ENCODE measurements at places on chromosomes 7 and 10. TPM values are rescaled to one million over a fixed set of nuclear protein-coding genes. Genes with fewer than 3 reads are reported as not detected.

Gene DENND2A
- 6.2 TPM for total RNA-seq

Gene DNAJC1
- 18.2 TPM for total RNA-seq

- H3K4me3 ChIP-seq = no peak overlapping the region
- H3K27ac ChIP-seq = no peak overlapping the region
- no peak for DNase-seq
- H3K36me3 ChIP-seq = no peaks in the 10 kb centered on the region
- H3K27me3 ChIP-seq = peaks cover 20% of the 10 kb centered on the region
Observed at GRCh38 chr7:151982806-151983205, 26.6 kb downstream of the GALNTL5 start.

DNA sequence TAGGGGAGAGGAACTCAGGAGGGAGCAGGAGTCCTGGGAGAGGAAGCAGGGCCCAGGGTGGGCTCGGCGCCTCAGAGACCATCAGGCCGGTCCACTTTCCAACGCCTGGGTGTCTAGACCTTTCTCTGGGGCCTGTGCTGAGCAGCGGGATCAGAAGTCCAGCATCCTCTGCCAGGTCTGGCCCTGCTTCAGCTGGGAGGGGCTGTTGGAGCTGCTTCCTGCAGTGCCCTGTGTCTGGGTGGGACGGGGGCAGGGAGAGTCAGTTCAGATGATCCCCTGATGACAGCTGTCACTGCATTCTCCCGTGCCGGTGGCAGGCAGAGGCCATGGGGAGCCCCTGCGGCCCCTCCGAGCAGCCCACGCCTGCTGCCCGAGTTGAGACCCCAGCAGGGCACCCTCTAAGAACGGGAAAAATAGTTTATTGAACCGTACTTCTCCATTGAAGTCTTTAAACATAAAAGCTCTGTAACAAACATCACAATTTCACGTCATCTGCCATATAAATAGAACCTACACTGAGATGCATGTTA, 23.3 kb downstream of the AP5Z1 start:
- no peak overlapping the region for H3K4me3 ChIP-seq
- peaks cover 4% of the 10 kb centered on the region for H3K4me1 ChIP-seq
- H3K36me3 ChIP-seq = peaks cover 7% of the 10 kb centered on the region

Gene FRMD4A
- total RNA-seq = 88.9 TPM

DNA sequence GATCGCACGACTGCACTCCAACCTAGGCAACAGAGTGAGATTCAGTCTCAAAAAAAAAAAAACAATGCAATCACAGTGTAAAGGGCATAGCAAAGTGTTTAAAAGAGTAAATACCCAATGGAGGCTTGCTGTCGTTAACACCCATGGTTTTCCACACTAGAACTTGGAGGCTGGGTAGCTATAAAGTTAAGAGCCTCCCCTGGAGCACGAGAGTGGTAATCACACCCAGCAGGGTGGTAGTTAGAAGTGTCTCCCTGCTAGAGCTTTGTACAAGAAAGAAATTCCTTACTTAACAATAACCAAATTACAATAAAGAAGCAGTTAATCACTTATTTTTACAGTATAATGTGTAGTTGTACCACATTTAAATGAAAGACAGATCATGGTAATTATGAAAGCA, 1078.9 kb downstream of the NRG3 start:
- no peak overlapping the region for H3K4me3 ChIP-seq
- H3K4me1 ChIP-seq = no peaks in the 10 kb centered on the region
- H3K27me3 ChIP-seq = no peaks in the 10 kb centered on the region
- H3K36me3 ChIP-seq = no peaks in the 10 kb centered on the region

Gene NUTM2B
- 1.00 TPM for total RNA-seq

DNA sequence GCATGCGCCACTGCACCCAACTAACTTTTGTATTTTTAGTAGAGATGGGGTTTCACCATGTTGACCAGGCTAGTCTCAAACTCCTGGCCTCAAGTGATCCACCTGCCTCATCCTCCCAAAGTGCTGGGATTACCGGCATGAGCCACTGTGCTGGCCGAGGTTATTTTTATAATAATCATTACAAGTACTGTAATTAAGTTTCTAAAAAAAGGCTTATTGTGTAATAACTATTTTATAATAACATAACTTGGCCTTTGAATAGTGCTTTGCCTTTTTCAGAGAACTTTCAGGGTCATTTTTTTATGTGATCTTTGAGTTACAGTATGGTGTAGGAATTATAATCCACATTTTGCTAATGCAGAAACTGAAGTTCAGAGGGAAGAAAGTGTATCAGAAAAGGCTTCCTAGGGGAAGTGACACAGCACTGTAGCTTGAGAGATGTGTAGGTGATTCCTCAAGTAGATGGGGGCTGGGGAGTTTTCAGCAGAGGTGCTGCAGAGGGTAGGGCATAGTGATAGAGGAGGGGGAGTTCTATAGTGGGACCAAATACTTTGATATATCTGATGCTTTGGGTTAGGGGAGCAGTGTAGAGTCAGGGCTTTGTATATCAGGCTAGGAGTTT, 9.2 kb upstream of the SYPL1 start:
- H3K36me3 ChIP-seq = no peaks in the 10 kb centered on the region
- H3K4me3 ChIP-seq = no peak overlapping the region
- no peaks in the 10 kb centered on the region for H3K4me1 ChIP-seq
- DNase-seq = no peak

Gene ACSM6
- not detected for total RNA-seq

Gene SLC26A3
- 4.7 TPM for total RNA-seq

- no peak overlapping the region for H3K4me3 ChIP-seq
- peaks cover 6% of the 10 kb centered on the region for H3K36me3 ChIP-seq
- no peaks in the 10 kb centered on the region for H3K27me3 ChIP-seq
- H3K27ac ChIP-seq = no peak overlapping the region
- DNase-seq = no peak
Observed at GRCh38 chr10:95664543-95664942, 8.0 kb upstream of the ALDH18A1 start.
